Smooth muscle cell of the umbilical artery (primary cell): ENCODE measurements at places on chromosomes 5 and 9. TPM values are rescaled to one million over a fixed set of nuclear protein-coding genes. Genes with fewer than 3 reads are reported as not detected.

The RORB gene
- under 0.01 and 0.09 TPM in 2 replicates for total RNA-seq

The ALDOB gene
- total RNA-seq, result not detected in 2 replicates

The PCDHA13 gene
- total RNA-seq, result 0.09 TPM in 1 of 2 replicates, not detected in the other

The MELK gene
- 3.0 and 20.4 TPM in 2 replicates for total RNA-seq

The NFIB gene
- total RNA-seq, result 3.0 and 16.4 TPM in 2 replicates

The SNX18 gene
- total RNA-seq, result 25.0 and 35.6 TPM in 2 replicates

The NDOR1 gene
- total RNA-seq, result 2.7 and 5.4 TPM in 2 replicates

The UGT3A1 gene
- not detected in 2 replicates for total RNA-seq

The PTGES gene
- 6.3 and 162 TPM in 2 replicates for total RNA-seq

The TMEM215 gene
- total RNA-seq, result not detected in 2 replicates

The SLC1A3 gene
- total RNA-seq, result 5.3 and 14.3 TPM in 2 replicates

The PCDHGA2 gene
- total RNA-seq, result 3.5 and 3.9 TPM in 2 replicates

The WWC1 gene
- total RNA-seq, result 1.2 and 7.0 TPM in 2 replicates

The WNK2 gene
- not detected in 2 replicates for total RNA-seq

The BICD2 gene
- total RNA-seq, result 45.1 and 77.2 TPM in 2 replicates

The BARHL1 gene
- total RNA-seq, result not detected in 2 replicates

The GARNL3 gene
- total RNA-seq, result 0.30 and 3.5 TPM in 2 replicates

The ADAMTS2 gene
- total RNA-seq, result 113 and 161 TPM in 2 replicates

The SEMA5A gene
- 19.3 and 26.1 TPM in 2 replicates for total RNA-seq

The RNF38 gene
- total RNA-seq, result 7.7 and 15.0 TPM in 2 replicates

The C9 gene
- total RNA-seq, result 0.46 TPM in 1 of 2 replicates, not detected in the other

The IFNA21 gene
- total RNA-seq, result not detected in 2 replicates

The PRLR gene
- 0.55 and 0.89 TPM in 2 replicates for total RNA-seq

The CCDC192 gene
- not detected in 2 replicates for total RNA-seq

The SLC9A3 gene
- total RNA-seq, result 0.30 and 0.65 TPM in 2 replicates

The TAS2R1 gene
- total RNA-seq, result not detected in 2 replicates

The GABRA6 gene
- total RNA-seq, result not detected in 2 replicates

The CDKN2A gene
- 25.8 and 27.9 TPM in 2 replicates for total RNA-seq

The SAXO1 gene
- 0.05 TPM in 1 of 2 replicates, not detected in the other for total RNA-seq

The ANGPTL2 gene
- 6.3 and 19.0 TPM in 2 replicates for total RNA-seq

The POLE3 gene
- 31.5 and 38.3 TPM in 2 replicates for total RNA-seq

The SPINK6 gene
- total RNA-seq, result not detected in 2 replicates

The PCDHB11 gene
- total RNA-seq, result 0.05 and 0.30 TPM in 2 replicates

The PARP8 gene
- total RNA-seq, result 20.7 and 22.3 TPM in 2 replicates

The CDC25C gene
- 0.30 and 2.4 TPM in 2 replicates for total RNA-seq

The OBP2B gene
- total RNA-seq, result not detected in 2 replicates

The ARRDC3 gene
- 56.8 and 79.3 TPM in 2 replicates for total RNA-seq

The CAPSL gene
- not detected in 2 replicates for total RNA-seq

The FAM153A gene
- total RNA-seq, result not detected in 2 replicates

The MARCHF3 gene
- total RNA-seq, result 58.2 and 73.6 TPM in 2 replicates

The TAF11L7 gene
- not detected in 2 replicates for total RNA-seq

The ANKRD33B gene
- total RNA-seq, result 1.2 and 2.4 TPM in 2 replicates

The CEP78 gene
- 11.6 and 22.9 TPM in 2 replicates for total RNA-seq

The KCNV2 gene
- total RNA-seq, result not detected in 2 replicates

The FOXB2 gene
- not detected in 2 replicates for total RNA-seq
